ENCODE measurements at places on chromosomes 16 and 17.

DNA sequence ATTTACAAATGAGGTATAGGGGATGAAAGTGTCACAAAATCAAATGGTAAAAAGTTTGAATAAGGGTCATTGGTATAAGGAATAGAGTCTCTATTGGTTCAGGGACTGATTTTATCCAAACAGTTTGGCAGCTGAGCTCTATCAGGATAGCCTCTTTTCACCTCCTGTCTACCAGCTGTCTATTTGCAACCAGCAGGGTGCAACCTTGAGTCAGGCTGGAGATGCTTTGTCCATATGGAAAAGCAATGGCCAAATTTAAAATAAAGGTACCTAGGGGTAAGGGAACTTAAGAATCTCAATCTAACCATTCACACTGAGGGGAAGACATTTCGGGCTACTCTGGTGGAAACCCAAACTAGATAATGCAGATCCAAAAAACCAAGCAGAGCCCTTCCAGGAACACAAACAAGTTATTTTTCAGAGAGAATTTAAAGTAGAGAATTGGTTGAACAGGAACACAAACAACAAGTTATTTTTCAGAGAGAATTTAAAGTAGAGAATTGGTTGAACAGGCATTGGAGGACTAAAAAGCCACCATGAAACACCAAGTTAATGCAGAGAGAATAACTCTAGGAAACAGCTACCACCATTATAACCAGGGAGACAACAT is 12.6 kb upstream of the CA10 start:
- DNase-seq: peak; percentile 70

GRCh38 chr17:40696651-40697072 is 6.9 kb downstream of the KRT24 start:
- no peak for DNase-seq

DNA sequence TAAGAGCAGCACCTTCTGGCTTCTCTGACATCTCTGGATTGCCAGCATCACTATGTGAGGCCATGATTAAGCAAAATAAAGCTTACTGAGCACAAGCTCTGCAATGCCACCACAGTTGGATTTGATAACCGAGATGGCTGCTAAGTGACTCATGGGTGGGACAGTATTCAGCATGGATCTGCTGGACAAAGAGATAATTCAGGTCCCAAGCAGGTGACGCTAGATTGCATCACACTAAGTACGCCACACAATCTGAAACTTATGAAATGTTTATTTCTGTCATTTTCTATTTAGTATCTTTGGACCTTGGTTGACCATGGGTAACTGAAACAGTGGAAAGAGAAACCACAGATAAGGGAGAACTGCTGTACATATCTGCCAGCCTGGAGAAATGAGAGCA is 27.4 kb downstream of the CDRT15 start:
- no peak for DNase-seq

- no peak for DNase-seq
These were observed 1.5 kb downstream of the SP2 start for GRCh38 chr17:47897561-47897960.

DNA sequence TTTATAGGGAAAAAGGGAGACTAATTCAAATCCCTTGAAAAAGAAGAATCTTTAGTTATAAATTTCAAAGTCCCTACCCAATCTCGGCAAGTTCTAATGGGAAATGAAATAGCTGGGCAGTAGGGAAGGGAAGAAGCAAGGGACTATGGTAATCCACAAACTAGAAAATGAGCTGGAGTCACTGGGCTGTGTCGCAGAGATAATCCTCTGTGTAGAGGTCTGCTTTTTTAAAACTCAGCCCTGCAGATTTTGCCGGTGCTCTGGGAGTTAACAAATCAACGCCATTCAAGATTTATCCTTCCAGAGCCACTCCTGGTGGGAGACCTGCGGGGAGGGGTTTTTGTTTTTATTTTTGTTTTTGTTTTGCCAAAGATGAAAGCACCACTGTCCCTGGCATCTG is 20.8 kb downstream of the SNX11 start:
- no peak for DNase-seq

- DNase-seq: no peak
These were observed 9.0 kb downstream of the HAS3 start for GRCh38 chr16:69114346-69114975.

- no peak for DNase-seq
These were observed 182.8 kb upstream of the CACNG3 start for GRCh38 chr16:24073321-24073720.

- DNase-seq: no peak
These were observed 37.8 kb downstream of the GNA13 start for GRCh38 chr17:65018610-65019316.

GRCh38 chr16:10941127-10941933 is 938 bp downstream of the DEXI start:
- DNase-seq: peak; percentile 55

GRCh38 chr16:49338611-49339265 is 34.9 kb upstream of the C16orf78 start:
- DNase-seq: no peak

DNA sequence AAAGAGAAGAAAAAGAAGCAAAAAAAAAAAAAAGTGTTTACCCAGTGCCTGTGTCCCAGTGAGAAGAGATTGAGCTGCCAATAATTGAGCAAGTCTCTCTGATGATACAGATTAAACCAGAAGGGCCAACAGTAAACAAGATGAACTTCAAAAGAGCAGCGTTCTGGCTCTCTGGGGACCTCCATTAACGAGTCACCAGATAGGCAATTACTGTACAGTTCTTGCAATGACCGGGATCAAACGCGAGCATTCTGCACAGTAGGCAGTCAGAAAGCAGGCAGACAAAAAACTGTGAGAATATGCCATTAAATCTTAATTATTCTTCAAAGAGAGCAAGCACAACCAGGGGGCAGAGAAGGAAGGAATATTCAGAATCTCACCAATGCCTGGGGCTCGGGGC is 626.1 kb downstream of the TMEM114 start:
- DNase-seq: no peak

Data from GM23338 (cell line).